Right renal cortex interstitium (tissue), 3 donors: ENCODE measurements at places on chromosomes 12 and 14. TPM values are rescaled to one million over a fixed set of nuclear protein-coding genes. Genes with fewer than 3 reads are reported as not detected.

CBLN3 gene
- polyA plus RNA-seq = 2.2 TPM

RDH5 gene
- 19.2 TPM for polyA plus RNA-seq

GZMB gene
- polyA plus RNA-seq = 0.42 TPM

SERPINA3 gene
- polyA plus RNA-seq = 0.14 TPM

GLIPR1L1 gene
- 0.60 TPM for polyA plus RNA-seq

MYRFL gene
- 1.9 TPM for polyA plus RNA-seq

RIN3 gene
- polyA plus RNA-seq = 5.5 TPM

DNA sequence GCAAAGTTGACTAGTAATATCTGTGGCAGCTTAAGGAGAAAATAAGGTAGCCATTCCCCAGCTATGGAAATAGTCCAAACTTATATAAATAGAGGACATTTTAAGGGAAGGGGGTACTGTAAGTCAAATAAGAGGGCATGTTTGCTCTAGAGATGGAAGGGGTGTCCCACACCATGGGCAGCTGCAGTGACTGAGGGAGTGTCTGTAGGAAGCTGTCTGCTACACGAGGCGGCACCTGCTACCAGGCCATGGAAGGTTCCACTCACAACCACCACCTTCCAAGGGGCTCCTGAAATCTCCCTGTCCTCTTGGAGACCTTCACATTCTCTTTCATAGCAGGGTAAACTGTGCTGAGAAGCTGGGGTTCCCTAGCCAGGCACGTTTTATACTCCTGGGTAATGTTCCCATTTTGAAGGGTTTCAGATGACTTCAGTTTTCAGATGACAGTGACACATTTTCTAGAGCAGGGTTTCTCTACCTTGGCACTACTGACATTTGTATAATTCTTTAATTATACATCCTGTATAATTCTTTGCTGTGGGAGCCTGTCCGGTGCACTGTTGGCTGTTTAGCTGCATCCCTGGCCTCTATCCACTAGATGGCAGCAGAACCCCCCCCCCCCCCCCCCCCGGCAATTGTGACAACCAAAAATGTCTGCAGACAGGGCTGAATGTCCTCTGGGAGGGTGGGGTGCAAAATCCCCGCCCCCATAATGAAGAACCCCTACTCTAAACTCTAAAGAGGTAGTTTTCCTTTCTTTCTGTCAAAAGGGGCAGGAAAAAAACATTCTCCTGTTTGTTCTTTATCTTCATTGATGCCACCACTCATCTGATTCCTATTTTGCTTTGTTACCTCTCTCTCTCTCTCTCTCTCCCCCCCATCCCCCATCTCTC, 11.6 kb upstream of the SMCO2 start:
- no peak for DNase-seq

- DNase-seq = no peak
Observed at GRCh38 chr12:52362118-52362726, 5.1 kb downstream of the KRT85 start.

DNA sequence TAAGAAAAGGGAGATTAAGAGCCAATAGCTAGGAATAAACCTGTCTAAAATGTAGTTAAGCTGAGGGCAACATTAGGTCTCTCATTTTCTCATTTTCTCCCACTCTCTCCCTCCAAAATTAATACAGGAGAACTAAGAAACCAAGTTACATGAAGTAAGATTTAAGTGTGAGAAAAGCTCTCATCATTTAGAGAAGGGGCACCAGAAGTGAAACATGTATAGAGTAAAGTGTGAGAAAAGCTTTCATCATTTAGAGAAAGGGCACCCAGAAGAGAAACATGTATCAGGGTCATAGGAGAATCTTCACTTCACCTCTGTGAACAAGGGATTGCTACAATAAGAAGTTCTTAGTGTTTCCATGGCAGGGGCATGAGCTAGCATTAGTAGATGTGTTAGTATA, 132.4 kb upstream of the CNTN1 start:
- DNase-seq = no peak

DNA sequence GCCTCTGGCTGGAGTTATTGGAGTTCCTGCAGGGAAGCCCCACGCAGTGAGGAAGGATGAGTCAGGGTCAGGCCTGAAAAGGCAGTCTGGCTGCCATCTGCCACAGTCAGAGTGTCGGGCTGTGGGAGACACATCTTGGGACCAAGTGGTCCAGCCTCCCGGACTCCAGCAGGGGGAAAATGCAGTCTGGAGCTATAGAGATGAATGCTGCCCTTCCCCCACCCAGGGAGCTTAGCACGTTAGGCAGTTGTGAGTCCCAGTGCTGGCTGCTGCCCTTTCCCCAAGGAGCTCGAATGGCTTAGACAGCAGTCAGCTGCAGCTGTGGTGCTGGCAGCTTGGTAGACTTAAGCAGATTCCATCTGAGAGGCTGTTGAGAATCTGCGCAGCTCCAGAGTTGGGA, 8.2 kb upstream of the NTS start:
- no peak for DNase-seq

DNA sequence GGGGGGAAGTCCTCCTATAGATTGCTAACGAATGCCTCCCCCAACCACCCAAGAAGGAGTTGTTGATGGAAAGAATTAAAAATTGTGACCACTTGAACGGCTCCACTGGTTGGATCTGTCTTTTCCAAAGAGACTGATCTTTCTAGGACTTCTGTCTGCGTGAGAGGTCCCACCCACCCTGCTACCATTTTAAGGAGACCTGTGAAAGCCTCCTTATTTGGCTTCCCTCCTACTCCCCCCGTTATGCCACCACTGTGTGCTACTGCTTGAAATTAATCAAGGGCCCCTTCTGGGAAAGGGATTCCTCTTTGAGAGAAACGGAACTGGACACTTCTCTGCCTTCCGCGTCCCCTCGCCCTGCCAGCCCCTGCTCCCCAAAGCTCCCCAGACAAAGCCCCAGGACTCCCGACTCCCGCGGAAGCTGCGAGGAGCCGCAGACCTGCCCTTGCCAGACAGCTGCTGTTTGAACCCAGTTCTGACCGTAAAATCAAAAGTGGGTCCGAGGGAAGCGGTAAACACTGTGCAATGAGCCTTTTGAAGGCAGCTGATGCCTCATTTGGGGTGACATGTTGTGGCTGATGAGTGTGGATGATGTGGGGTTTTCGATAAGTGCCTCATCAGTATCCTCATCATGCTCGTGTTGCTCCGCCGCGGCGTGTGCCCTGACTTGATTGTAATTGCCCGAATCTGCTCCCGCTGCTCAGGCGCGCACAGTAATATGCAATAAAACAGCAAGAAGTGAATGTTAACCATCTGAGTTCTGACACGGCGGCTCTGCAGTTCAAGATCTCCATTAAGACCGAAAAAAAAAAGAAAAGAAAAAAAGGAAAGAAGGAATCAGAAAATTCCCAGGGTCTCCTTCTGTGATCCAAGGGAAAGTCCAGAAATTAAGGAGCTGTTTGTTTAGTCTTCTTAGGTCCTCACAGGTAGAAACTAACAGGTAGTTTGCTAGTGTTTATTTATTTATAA, 48.2 kb downstream of the MBIP start:
- DNase-seq = no peak

DNA sequence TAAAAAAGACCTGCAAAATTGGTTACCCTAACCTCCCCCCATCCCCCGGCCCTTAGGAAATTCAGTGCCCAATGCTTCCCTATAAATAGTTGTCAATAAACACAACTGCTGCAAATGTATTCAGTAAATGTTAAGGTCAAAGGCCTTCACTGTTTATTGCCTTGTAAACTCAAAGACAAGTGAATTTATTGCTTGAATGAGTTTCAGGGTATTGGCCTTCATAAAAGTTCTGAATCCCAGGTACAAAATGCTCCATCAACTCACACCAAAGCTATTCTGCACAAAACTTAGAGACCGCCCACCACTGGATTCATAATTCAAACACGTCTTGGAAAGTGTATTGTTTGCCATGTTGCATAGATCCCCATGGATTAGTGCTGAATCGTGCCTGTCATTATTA, 63.3 kb upstream of the CDKN3 start:
- DNase-seq = no peak

DNA sequence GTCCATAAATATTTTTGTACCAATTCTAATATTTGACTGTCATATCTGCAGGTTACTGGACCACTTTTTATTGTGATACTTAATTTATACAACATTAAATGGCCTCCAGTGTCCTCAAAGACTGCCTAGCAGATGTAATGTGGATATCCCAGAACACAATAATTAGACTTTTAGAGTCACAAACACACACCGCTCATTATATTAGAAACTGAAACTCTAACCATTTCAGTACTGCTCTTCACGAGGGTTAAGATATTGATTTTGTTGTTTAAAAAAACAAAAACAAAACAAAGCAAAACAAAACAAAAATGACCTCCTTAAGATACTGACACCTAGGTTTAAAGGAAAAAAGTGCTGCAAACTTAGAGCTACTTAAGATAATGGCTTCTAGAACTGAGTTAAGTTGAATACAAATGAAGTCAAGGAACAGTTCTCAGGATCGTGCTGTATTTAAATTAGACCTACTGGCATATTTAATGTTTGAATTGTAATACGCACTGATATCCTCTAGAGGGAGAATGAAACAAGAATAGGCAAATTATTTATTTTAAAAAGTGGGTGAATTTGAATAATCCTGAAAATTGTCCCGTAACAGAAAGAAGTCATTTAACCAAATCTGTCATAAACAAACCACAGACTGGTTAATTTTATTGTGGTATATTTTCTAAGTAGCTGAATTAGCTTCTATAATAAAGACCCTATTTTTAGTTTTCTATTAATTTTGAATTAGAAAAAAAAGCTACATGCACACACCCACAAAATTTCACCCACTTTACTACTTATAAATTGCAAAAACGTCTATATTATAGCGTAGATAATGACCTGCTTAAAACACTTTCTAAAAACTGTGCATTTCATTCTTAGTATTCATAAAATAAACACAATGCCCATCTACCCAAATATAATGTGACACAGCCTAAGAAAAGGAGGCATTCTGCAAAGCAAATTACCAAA, 395.2 kb upstream of the DCN start:
- DNase-seq = no peak

DNA sequence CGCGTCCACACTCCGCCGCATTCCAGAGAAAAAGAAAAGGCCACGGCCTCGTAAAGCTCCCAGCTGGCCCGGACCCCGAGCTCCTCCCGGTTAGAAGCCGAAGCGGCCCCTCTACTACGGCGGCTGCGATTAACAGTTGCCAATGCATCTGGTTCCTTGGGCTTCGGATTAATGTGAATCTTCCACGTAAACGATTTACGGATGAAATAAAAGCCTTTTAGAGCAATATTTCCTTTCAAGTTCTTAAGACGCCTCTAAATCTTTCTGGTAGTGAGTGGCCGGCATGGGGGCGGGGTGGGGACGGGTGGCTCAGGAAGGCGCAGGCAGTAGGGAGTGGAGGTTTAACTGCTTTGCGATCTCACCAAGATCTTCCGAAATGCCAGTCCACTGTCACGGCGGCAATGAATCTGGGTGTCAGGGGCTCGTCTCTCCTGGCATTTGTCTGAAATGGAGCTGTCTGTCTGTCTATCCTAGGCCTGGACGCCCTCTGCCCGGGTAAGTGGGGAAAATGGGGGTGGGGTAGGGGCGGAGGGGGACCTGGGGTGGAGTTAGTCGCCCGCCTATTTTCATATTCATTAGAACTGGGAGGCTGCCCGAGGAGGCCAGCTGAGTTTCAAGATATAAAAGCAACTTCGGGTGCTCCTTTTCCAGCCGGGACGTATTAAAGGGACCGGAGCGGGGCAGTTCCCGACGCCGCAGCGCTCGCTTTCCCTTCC, 413 bp upstream of the ALX1 start:
- no peak for DNase-seq

- DNase-seq = no peak
Observed at GRCh38 chr12:59689776-59690175, 93.9 kb downstream of the SLC16A7 start.

DNA sequence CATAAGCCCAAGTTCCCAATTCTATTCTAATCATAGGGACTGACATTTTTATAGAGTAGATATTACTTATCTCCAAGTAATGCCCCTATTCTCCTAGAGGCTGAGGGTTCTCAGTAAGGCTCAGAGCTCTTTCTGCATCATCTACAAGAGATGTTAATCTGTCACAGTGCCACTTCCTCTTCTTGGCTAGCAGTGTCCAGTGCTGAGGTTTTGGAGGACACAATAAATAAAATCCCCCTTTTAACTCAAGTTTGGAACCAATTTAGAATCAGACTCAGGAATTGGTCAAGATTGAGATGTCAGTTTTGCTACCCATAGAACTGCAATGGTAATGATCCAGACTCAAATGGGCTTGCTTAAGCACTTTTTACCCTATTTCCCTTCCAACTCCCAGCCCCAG, 154.1 kb upstream of the ARID2 start:
- DNase-seq = no peak

DNA sequence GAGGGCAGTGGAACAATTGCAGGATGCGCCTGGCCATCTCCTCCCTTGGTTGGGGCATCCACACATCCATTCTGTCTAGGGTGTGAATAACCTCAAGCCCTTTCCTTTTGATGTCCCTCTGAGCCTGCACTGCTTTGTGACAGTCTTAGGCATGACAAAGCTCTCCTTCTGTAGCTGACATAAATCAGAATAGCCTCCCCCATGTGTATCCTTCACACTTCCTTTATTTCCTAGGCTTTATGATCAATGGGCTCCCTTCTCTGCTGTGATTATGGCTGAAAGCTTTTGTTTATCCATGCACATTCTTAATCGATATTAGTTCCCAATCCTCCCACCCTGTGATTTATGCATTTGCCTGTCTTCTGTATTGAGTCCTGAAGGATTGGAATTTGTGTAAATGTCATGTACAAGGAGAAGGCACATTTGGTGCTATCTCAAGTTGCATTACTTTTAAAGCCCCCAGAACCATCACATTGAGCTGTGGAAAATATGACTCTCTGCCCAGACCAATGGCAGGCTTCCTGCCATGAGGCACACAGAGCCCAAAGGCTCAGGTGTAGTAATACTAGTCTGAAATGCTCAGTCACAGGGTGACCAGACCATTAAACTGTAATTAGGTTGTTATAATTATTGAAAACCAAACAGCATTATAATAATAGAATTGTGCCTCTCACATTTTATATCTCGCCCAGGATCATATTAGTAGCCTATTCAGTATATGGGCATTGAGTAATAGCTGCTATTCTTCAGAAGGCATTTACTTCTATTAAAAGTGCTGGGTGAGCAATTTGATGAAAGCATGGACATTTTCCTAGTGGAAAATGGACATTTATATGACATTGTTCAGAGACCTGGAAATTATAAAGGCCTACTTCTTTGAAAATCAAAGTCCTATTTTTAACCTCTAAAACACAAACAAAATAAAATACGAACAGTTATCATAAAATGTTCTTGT, 14.0 kb downstream of the EMP1 start:
- DNase-seq = no peak

- no peak for DNase-seq
Observed at GRCh38 chr14:99159341-99160340, 112.4 kb downstream of the BCL11B start.

GRCh38 chr14:54881235-54881760, 21.3 kb downstream of the GCH1 start:
- no peak for DNase-seq

GRCh38 chr14:55146425-55146824, 17.4 kb downstream of the LGALS3 start:
- no peak for DNase-seq

GRCh38 chr12:20443255-20443654, 74.9 kb downstream of the PDE3A start:
- no peak for DNase-seq
